ENCODE measurements at places on chromosomes 5 and 9. TPM values are rescaled to one million over a fixed set of nuclear protein-coding genes. Genes with fewer than 3 reads are reported as not detected.

GRCh38 chr5:81068635-81069034 is 108.5 kb downstream of the RASGRF2 start:
- H3K4me3 ChIP-seq: no peak overlapping the region
- peaks cover 7% of the 10 kb centered on the region for H3K27me3 ChIP-seq
- no peak overlapping the region for H3K27ac ChIP-seq

DNA sequence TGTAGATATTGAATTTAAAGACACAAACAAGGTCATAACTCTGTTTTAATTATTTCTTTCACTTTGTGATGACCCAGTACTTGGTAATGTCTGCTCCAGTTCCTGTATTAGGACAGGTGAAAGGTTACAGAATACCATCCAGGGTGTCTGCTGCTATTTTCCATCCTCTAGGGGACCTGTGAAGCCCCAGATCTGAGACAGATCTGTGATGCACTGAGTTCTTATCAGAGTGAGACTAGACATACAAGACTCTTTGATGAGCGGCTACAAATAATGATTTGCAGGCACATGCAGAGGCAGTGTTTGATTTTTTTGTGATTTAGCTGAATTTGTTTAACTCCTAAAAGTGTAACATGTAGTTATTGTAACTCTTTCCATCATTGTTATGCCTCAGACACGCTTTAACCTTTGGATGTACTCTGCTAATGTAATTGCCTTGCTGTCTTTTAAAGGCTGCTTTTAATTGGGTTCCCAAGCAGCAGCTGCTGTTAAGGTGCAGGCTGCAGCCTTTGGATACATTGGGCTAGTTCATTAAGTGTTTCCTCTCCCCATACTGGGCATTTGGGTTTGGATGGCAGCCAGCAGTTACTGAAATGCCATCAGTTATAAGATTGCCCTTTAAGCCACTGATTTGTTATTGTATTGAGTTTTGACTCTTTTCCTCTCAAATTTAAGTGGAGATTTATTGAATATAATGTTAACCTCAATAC is 63.3 kb downstream of the RASGRF2 start:
- H3K27me3 ChIP-seq: peaks cover 26% of the 10 kb centered on the region
- H3K27ac ChIP-seq: no peak overlapping the region
- H3K4me3 ChIP-seq: no peak overlapping the region
- H3K36me3 ChIP-seq: no peaks in the 10 kb centered on the region

- H3K36me3 ChIP-seq: no peaks in the 10 kb centered on the region
- H3K4me1 ChIP-seq: peaks cover 20% of the 10 kb centered on the region
- H3K4me3 ChIP-seq: no peak overlapping the region
- H3K27ac ChIP-seq: no peak overlapping the region
Measured at GRCh38 chr9:127202461-127203169, 62.0 kb upstream of the GARNL3 start.

- no peaks in the 10 kb centered on the region for H3K27me3 ChIP-seq
- peaks cover 30% of the 10 kb centered on the region for H3K4me1 ChIP-seq
- DNase-seq: no peak
- peak overlapping the region; percentile 71 for H3K27ac ChIP-seq
- H3K36me3 ChIP-seq: no peaks in the 10 kb centered on the region
Measured at GRCh38 chr5:177098470-177099141, 11.9 kb downstream of the FGFR4 start.

- no peak overlapping the region for H3K27ac ChIP-seq
- no peak overlapping the region for H3K4me3 ChIP-seq
- peaks cover 9% of the 10 kb centered on the region for H3K4me1 ChIP-seq
- no peaks in the 10 kb centered on the region for H3K27me3 ChIP-seq
Measured at GRCh38 chr5:123720339-123720738, 208.4 kb downstream of the CSNK1G3 start.

DNA sequence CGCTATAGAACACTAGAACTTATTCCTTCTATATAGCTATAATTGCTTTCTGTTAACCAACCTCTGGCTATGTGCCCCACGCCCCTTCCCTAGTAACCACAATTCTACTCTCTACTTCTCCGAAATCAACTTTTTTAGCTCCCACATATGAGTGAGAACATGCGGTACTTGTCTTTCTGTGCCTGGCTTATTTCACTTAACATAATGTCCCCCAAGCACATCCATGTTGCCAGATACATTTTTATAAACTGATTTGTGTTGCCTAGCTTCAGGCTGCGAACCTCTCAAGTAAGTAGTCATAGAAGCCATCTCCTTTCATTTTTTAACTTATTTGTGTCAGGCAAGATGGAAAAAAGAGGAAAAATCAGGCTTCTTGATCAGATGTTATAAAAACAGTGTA is 249.5 kb downstream of the TMEM167A start:
- H3K27me3 ChIP-seq: no peaks in the 10 kb centered on the region
- no peaks in the 10 kb centered on the region for H3K36me3 ChIP-seq
- no peak overlapping the region for H3K27ac ChIP-seq
- no peak for DNase-seq

- H3K27me3 ChIP-seq: no peaks in the 10 kb centered on the region
- H3K4me1 ChIP-seq: peaks cover 4% of the 10 kb centered on the region
- DNase-seq: no peak
- no peak overlapping the region for H3K27ac ChIP-seq
- no peak overlapping the region for H3K4me3 ChIP-seq
- no peaks in the 10 kb centered on the region for H3K36me3 ChIP-seq
Measured at GRCh38 chr5:143957455-143957854, 145.5 kb downstream of the HMHB1 start.

DNA sequence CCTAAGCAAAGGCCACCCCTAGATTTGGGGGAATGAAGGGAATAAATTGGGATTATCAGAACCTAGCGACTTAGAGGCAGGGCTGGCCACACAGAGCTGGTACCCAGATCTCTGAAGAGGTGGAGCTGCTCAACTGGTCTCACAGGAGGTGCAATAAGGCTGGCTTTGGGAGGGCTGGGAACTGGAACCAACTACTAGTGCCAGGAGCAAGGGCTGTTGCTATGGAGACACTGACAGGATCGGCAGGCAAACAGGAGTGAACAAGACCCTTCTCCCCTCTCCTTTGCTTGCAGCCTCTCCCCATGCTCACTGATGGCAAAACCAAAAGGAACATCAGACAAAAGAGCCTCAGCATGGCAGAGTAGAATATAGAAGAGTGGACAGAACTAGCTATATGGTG is 17.0 kb upstream of the WHRN start:
- H3K27ac ChIP-seq: no peak overlapping the region
- no peaks in the 10 kb centered on the region for H3K36me3 ChIP-seq
- H3K4me3 ChIP-seq: no peak overlapping the region
- no peak for DNase-seq

- no peak overlapping the region for H3K4me3 ChIP-seq
- H3K36me3 ChIP-seq: no peaks in the 10 kb centered on the region
Measured at GRCh38 chr5:112684737-112685136, 52.9 kb upstream of the APC start.

GRCh38 chr9:131661568-131662288 is 78.1 kb downstream of the RAPGEF1 start:
- peak overlapping the region; percentile 99 for H3K27ac ChIP-seq
- H3K27me3 ChIP-seq: no peaks in the 10 kb centered on the region
- H3K4me1 ChIP-seq: peaks cover 59% of the 10 kb centered on the region

GRCh38 chr9:97046228-97046627 is 7.3 kb upstream of the CTSV start:
- DNase-seq: peak; percentile 76
- no peak overlapping the region for H3K4me3 ChIP-seq
- peaks cover 45% of the 10 kb centered on the region for H3K27me3 ChIP-seq
- H3K4me1 ChIP-seq: no peaks in the 10 kb centered on the region
- H3K27ac ChIP-seq: no peak overlapping the region

GRCh38 chr5:90184764-90185163 is 224.8 kb downstream of the CETN3 start:
- no peak for DNase-seq
- H3K27ac ChIP-seq: no peak overlapping the region
- no peak overlapping the region for H3K4me3 ChIP-seq
- H3K4me1 ChIP-seq: peaks cover 38% of the 10 kb centered on the region
- no peaks in the 10 kb centered on the region for H3K36me3 ChIP-seq

GRCh38 chr5:93875693-93876092 is 134.3 kb upstream of the POU5F2 start:
- H3K36me3 ChIP-seq: peaks cover 3% of the 10 kb centered on the region
- H3K27me3 ChIP-seq: no peaks in the 10 kb centered on the region
- H3K27ac ChIP-seq: no peak overlapping the region

GRCh38 chr5:91272858-91273257 is 110.3 kb downstream of the ARRDC3 start:
- H3K4me1 ChIP-seq: peaks cover 8% of the 10 kb centered on the region
- H3K36me3 ChIP-seq: no peaks in the 10 kb centered on the region
- peak overlapping the region; percentile 35 for H3K27ac ChIP-seq

- no peak overlapping the region for H3K27ac ChIP-seq
- DNase-seq: no peak
- H3K36me3 ChIP-seq: no peaks in the 10 kb centered on the region
- H3K4me3 ChIP-seq: no peak overlapping the region
- H3K4me1 ChIP-seq: no peaks in the 10 kb centered on the region
- no peaks in the 10 kb centered on the region for H3K27me3 ChIP-seq
Measured at GRCh38 chr9:24939109-24939850, 393.6 kb upstream of the IZUMO3 start.

DNA sequence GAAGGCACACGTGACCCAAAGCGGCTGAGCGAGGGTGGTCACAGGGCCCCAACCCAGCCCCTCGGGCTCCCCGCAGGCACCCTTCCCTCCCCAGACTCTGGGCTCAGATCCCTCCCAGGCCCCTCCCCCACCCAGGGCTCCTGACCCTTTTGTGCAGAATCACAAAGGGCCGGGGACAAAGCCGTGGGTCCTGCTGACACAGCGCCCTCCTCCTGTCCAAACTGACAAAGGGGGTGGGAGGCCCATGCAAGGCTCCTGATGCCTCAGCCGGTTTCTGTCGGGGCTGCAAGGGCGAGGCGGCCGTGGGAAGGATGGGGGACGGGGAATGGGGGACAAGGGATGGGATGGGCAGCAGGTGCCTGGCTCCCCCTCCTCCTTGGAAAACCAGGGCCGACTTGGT is 43.5 kb upstream of the UBAC1 start:
- H3K36me3 ChIP-seq: peaks cover 2% of the 10 kb centered on the region
- DNase-seq: no peak
- H3K4me3 ChIP-seq: no peak overlapping the region
- H3K27me3 ChIP-seq: no peaks in the 10 kb centered on the region

DNA sequence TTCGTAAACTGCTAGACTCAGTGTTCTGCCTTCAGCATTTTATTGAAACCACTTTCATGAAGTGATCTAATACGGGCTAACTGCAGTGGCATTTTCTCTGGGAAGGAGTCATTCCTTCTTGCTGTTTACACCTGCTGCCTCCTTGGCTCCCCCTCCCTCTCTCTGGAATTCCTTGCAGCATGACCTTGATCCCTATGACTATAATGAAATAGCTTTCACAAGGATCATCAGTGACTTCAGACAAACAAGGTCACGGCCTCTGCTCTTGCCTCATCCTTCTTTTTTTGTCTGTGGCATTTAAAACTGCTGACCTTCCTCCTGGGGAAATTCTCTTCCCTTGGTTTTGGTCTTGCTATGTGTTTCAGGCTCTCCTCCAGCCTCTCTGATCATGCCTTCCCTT is 90.2 kb downstream of the ZNF462 start:
- H3K4me1 ChIP-seq: peaks cover 3% of the 10 kb centered on the region
- H3K27me3 ChIP-seq: no peaks in the 10 kb centered on the region
- H3K36me3 ChIP-seq: peaks cover 37% of the 10 kb centered on the region

GRCh38 chr5:37889612-37890317 is 49.9 kb upstream of the GDNF start:
- H3K4me3 ChIP-seq: no peak overlapping the region
- peaks cover 14% of the 10 kb centered on the region for H3K27me3 ChIP-seq
- DNase-seq: no peak
- H3K27ac ChIP-seq: no peak overlapping the region

- peaks cover 7% of the 10 kb centered on the region for H3K4me1 ChIP-seq
- peaks cover 10% of the 10 kb centered on the region for H3K27me3 ChIP-seq
- H3K27ac ChIP-seq: no peak overlapping the region
- no peaks in the 10 kb centered on the region for H3K36me3 ChIP-seq
- H3K4me3 ChIP-seq: no peak overlapping the region
Measured at GRCh38 chr9:126569036-126569435, 44.7 kb upstream of the LMX1B start.

DNA sequence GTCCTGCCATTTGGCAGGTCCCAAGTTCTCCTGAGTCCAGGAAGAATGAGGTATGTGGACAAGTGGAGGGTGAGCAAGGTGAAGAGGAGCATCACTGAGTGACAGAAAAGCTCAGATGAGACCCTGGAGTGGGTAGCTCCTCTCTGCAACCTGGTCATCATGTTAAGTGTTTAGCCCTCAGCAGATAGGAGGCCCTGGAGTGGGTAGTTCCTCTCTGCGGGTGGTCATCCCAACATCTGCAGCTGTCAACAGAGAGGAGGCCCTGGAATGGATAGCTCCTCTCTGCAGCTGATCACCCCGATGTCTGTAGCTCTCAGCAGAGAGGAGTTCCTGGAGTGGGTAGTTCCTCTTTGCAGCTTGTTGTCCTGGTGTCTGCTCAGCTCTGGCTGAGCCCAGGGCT is 48.4 kb downstream of the NDUFAF2 start:
- no peak overlapping the region for H3K4me3 ChIP-seq
- H3K4me1 ChIP-seq: no peaks in the 10 kb centered on the region
- no peak overlapping the region for H3K27ac ChIP-seq
- no peaks in the 10 kb centered on the region for H3K27me3 ChIP-seq
- peaks cover 2% of the 10 kb centered on the region for H3K36me3 ChIP-seq

DNA sequence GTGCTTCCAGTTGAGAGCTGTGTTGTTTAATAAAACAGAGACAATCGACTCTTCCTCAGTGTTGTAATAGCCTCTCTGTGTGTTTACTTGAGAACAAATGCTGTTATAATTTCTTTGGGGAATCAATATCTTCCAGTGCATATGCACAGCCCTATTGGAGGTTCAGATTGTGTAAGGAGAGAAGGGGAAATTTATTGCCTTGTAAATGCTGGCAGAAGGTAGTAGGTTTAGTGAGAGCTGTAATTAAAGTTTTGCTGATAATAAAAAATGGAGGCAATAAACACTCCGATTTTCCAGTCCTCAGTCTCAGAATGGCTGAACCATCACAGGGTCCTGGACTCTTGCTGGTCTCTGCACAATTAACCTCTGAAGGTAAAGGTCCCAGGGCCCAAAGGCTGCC is 128.3 kb downstream of the C5orf15 start:
- DNase-seq: no peak
- H3K36me3 ChIP-seq: no peaks in the 10 kb centered on the region
- H3K27ac ChIP-seq: no peak overlapping the region
- H3K27me3 ChIP-seq: peaks cover 20% of the 10 kb centered on the region
- H3K4me1 ChIP-seq: peaks cover 4% of the 10 kb centered on the region
- no peak overlapping the region for H3K4me3 ChIP-seq

GRCh38 chr9:79041266-79041665 is 530.5 kb upstream of the TLE4 start:
- no peaks in the 10 kb centered on the region for H3K36me3 ChIP-seq
- DNase-seq: no peak
- H3K27me3 ChIP-seq: no peaks in the 10 kb centered on the region
- no peak overlapping the region for H3K4me3 ChIP-seq

Gene CCNH
- total RNA-seq: 31.1 TPM

Gene SLC6A18
- total RNA-seq: not detected

Gene PLAC8L1
- total RNA-seq: 1.4 TPM

Gene CAMSAP1
- total RNA-seq: 34.4 TPM

Gene PCDHA13
- 1.5 TPM for total RNA-seq

Gene NTMT1
- total RNA-seq: 41.1 TPM

Gene MSANTD3
- 64.5 TPM for total RNA-seq

Gene COL15A1
- 0.81 TPM for total RNA-seq

Gene GMCL2
- not detected for total RNA-seq

Gene MUSK
- not detected for total RNA-seq

Gene GLIPR2
- 30.6 TPM for total RNA-seq

Gene CARD9
- 0.94 TPM for total RNA-seq

Gene PRSS3
- not detected for total RNA-seq

All from osteocyte (in vitro differentiated cells).